ENCODE measurements at places on chromosomes 5 and 9. TPM values are rescaled to one million over a fixed set of nuclear protein-coding genes. Genes with fewer than 3 reads are reported as not detected.

GRCh38 chr5:131607418-131607817, 27.6 kb downstream of the RAPGEF6 start:
- H3K27ac ChIP-seq: peak overlapping the region; percentile 13
- DNase-seq: no peak
- no peaks in the 10 kb centered on the region for H3K36me3 ChIP-seq
- no peak overlapping the region for H3K4me3 ChIP-seq

DNA sequence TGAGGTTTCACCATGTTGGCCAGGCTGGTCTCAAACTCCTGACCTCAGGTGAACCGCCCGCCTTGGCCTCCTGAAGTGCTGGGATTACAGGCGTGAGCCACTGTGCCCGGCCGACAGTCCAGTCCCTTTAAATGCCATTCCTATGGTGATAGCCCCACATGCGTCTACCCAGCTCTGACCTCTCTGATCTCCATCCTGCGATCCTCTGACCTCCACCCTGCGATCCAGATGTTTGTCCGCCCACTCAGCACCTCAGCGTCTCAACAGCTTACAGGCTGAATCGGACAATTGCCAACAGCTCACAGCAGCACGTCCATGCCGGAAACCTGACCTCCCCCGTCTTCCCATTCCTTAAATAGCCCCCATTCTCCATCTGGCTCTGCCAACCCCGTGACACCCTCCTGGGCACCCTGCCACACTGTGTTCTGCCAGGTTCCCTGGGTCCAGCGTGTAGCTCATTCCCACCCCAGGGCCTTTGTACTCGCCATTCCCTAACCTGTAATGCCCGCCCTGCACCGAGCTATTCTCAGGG, 44.0 kb upstream of the RNU6ATAC start:
- H3K4me3 ChIP-seq: no peak overlapping the region
- no peak overlapping the region for H3K27ac ChIP-seq
- H3K36me3 ChIP-seq: no peaks in the 10 kb centered on the region
- H3K27me3 ChIP-seq: no peaks in the 10 kb centered on the region
- peak; percentile 76 for DNase-seq
- H3K4me1 ChIP-seq: peaks cover 19% of the 10 kb centered on the region

- no peak overlapping the region for H3K27ac ChIP-seq
- DNase-seq: no peak
- H3K36me3 ChIP-seq: no peaks in the 10 kb centered on the region
- no peaks in the 10 kb centered on the region for H3K4me1 ChIP-seq
Measured at GRCh38 chr9:135281151-135281550, 193.7 kb downstream of the OLFM1 start.

DNA sequence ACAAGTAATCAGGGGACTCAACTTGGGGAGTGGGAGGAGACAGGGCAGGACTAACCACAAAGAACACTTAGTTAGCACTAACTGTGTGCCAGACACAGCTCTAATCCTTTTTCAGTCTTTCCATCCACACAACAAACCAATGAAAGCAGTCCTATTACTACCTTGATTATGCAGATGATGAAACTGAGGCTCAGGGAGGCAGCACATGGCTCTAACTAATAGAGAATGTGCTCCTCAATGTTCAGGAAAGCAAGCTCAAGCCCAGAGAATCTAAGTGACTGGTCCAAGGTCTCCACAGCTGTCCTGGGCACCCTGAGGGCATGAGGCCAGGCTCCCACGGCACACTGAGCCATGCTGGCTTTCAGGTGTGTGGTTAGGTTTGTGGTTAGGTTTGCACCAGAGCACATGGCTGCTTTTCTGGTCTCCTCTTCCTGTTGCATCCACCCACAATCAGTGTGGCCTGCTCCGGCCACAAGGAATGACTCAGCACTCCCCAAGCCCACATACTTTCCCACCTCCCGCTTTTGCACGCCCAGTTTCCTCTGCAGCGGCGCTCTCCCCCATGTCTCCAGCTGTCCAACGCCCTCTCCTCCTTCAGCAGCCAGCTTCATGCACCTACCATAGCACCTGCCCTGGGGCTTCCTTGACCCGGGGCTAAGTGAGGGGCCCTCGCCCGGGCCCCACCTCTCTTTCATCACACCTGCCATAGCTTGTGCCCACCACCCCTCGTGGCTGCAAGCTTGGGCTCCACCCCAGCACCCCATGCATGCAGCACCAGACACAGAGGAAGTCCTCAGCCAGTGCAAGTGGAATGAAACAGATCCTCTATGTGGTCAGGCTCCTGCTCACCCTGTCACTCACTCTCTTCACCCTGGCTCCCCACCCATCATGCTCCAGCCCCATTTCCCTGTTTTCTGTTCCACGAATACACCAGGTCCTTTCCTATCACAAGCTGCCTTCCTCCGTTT, 133.1 kb downstream of the GABBR2 start:
- H3K27ac ChIP-seq: no peak overlapping the region
- DNase-seq: peak; percentile 85
- peaks cover 27% of the 10 kb centered on the region for H3K27me3 ChIP-seq
- H3K36me3 ChIP-seq: no peaks in the 10 kb centered on the region
- no peak overlapping the region for H3K4me3 ChIP-seq
- peaks cover 4% of the 10 kb centered on the region for H3K4me1 ChIP-seq

The LCN15 gene
- total RNA-seq: not detected

DNA sequence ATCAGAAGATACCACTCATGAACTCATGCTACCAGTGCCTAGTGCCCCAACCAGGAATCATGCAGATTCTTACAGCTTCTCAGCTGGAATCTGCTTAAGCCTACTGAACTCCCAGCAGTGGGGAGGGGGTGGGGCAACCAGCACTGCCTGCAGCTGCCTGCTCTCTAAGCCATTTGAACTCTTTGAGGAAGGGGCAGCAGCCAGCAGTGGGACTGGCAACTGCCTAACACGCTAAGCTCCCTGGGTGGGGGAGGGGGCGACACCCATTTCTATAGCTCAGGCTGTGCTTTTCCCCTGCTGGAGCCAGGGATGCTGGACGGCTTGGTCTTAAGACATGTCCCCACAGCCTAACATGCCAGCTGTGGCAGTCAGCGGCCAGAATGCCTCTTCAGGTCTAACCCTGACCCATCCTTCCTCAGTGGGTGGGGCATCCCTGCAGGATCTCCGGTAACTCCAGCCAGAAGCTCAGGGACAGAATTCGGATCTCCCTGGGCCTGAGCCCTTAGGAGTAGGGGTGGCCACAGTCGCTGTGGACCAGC, 889.7 kb downstream of the CDH9 start:
- no peaks in the 10 kb centered on the region for H3K36me3 ChIP-seq
- no peak for DNase-seq
- H3K4me1 ChIP-seq: no peaks in the 10 kb centered on the region
- H3K27me3 ChIP-seq: no peaks in the 10 kb centered on the region
- no peak overlapping the region for H3K27ac ChIP-seq
- no peak overlapping the region for H3K4me3 ChIP-seq

All from osteoblast (primary cell).